ENCODE measurements at places on chromosomes 5 and 9. TPM values are rescaled to one million over a fixed set of nuclear protein-coding genes. Genes with fewer than 3 reads are reported as not detected.

SWI5 gene
- 13.3 TPM for total RNA-seq

FAM221B gene
- not detected for total RNA-seq

CTSL gene
- 1.5 TPM for total RNA-seq

POU5F2 gene
- 1.6 TPM for total RNA-seq

AK3 gene
- 23.9 TPM for total RNA-seq

TAL2 gene
- total RNA-seq: not detected

TRPM6 gene
- 0.05 TPM for total RNA-seq

GARNL3 gene
- total RNA-seq: 1.5 TPM

TGFBI gene
- total RNA-seq: not detected

SLIT3 gene
- total RNA-seq: 0.20 TPM

MARCHF11 gene
- not detected for total RNA-seq

GAS1 gene
- total RNA-seq: 0.12 TPM

GPR150 gene
- 0.22 TPM for total RNA-seq

DAPK1 gene
- 2.0 TPM for total RNA-seq
